ENCODE measurements at places on chromosomes 2 and 18.

GRCh38 chr2:171878481-171878993 lies 15.5 kb downstream of the SLC25A12 start:
- no peak for DNase-seq

DNA sequence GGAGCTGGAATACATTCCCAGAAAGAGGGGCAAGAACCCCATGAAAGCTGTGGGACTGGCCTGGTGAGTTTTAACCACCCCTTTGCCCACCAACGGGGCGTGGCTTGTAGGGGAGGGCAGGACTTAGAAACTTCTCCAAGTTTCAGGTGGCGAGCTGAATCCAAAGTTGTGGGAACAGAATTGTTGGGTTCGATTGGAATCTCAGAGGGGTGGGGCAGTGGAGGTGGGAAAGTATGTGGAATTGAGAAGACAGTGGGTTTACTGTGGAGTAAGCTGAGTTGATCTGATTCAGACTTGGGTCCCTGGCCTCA lies 1.1 kb downstream of the PNKD start:
- DNase-seq = no peak

GRCh38 chr2:219433666-219434467 lies 776 bp upstream of the SPEG start:
- DNase-seq = no peak

- no peak for DNase-seq
Measured at GRCh38 chr2:60334610-60335009, 218.8 kb downstream of the BCL11A start.

GRCh38 chr2:201831469-201831868 lies 25.1 kb downstream of the CDK15 start:
- DNase-seq = peak; percentile 42

- no peak for DNase-seq
Measured at GRCh38 chr2:149002378-149002890, 36.1 kb upstream of the LYPD6B start.

DNA sequence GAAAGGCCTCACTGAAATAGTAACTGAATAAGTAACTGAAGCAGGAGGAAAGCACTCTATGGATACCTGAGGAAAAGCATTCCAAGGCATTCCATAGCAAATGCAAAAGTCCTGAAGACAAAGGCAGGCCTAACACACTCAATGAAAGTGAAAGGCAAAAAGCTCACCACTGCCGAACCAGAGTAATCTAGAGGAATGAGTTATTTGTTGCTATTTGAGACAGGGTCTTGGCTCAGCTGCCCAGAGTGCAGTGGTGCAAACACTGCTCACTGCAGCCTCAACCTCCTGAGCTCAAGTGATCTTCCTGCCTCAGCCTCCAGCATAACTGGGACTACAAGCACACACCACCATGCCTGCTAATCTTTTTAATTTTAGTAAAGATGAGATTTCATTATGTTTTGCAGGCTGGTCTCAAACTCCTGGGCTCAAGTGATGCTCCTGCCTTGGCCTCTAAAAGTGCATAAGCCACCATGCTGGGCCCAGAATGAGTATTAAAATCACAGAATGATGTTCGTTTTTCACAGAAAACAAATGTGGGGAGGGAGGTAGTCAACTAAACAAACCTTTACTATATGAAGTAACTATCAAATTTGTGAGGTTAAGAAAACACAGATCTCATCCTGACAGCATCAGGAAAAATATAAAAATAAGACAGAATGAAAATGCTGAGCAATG lies 17.9 kb downstream of the PIAS2 start:
- no peak for DNase-seq

DNA sequence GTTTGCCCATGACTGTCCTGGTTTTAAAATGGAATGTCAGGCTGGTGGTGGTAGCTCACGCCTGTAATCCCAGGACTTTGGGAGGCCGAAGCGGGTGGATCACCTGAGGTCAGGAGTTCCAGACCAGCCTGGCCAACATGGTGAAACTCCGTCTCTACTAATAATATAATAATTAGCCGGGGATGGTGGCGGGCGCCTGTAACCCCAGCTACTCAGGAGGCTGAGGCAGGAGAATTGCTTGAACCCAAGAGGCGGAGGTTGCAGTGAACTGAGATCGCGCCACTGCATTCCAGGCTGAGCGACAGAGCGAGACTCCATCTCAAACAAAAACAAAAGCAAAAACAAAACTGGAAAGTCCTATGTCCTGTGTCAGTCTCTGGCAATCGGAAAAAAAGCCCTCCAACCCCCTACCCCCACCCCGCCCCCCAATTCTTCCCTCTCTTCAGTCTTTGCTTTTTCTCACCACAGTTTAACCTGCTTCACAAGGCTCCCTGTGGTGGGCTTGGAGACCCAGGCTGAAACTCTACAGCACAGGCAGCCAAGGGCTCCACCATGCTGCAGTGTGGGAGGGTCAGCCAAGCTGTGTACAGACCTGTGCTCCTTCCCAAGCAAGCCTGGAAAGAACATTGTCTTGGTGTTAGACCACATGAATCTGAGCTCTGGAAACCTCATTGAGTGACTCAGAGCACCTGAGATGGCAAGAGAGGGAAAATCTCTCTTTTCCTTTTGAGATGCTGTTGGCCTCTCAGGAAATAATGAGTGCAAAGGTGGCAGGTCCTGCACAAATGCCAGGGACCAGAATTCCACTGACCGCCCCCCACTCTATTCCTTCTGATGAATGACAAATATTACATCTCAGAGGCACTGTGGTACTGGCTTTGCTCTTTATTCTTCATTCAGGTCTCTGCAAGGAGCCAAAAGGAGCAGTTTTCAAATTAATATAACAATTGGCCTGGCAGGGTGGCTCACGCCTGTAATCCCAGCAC lies 16.7 kb downstream of the MYCN start:
- DNase-seq = no peak

DNA sequence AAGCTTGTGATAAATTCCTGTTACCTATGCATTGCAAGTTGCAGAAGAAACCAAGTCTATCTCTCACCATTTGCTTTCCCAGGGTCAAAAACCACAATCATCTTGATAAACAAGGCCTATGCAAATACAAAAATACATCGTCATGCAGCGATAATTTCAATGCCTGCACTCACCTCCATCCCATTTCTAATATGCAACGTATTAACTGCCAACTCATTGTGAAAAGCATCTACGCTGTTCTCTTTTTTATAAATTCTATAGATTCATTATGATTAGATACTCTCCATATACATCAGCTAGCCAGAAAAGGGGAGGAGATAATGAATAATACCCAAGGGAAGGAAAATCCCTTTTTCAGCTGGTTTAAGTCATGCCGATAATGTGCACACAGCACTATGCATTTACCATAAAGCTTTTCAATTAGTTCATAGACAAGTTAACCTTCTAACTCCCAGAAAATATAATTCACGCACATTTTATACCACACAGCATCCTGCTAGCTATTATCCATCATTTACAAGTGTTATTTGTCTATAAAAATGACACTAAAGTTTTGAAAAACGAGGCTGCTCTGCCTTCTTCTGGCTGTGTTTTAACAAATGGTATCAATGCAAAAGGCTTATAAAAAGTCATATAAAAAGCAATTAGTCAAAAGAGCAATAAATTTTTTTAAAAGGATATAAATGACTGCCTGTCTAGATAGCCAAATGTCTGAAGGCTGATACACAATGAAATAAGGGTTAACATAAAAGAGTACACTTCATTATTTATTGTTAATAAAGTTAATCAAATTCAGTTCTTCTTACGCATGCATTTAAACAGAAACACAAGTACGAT lies 77.6 kb downstream of the AFF3 start:
- no peak for DNase-seq

DNA sequence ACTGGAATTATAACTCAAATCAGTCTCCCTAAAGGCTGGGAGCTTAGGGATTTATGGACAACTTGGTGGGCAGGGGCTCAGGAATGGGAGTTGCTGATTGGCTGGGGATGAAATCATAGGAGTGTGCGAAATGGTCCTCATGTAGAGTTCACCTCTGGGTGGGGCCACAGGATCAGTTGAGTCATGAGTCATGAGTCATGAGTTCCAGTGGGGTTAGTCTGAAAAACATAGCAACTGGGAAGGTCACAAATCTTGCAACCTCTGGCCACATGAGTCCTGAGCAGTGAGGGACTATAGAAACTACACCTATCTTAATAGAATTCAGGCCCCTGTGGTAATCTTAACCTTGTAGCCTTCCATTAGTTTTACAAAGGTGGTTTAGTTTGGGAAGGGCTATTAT lies 383.3 kb downstream of the RBM43 start:
- no peak for DNase-seq

- no peak for DNase-seq
Measured at GRCh38 chr2:151849413-151850010, 21.3 kb upstream of the ARL5A start.

GRCh38 chr2:235723371-235723770 lies 229.5 kb downstream of the AGAP1 start:
- no peak for DNase-seq

DNA sequence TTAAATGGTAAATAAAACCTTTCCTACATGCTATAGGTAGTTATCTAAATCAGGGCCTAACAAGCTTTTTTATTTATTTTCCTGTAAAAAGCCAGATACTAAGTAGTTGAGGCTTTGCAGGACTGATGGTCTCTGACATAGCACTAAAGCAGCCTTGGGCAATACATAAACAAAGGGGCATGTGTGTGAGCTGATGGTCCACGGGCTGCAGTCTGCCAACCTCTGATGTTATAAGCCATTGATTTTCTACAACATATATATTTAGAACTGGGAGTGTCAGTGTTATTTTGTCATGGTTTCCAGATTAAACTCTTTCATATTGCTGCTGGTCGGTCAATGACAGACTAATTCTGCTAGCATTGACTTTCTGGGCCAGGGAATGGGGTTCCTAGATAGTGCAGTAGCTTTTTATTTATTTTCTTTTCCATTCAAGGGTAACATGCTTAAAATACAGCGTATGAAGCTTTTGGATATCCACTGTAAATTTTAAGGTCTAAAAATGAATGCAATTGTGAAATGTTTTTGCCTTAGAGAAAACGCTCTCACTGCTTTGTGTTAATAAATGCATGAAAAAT lies 134.0 kb downstream of the NEDD4L start:
- no peak for DNase-seq

- DNase-seq = no peak
Measured at GRCh38 chr18:26780520-26781325, 84.8 kb downstream of the AQP4 start.

DNA sequence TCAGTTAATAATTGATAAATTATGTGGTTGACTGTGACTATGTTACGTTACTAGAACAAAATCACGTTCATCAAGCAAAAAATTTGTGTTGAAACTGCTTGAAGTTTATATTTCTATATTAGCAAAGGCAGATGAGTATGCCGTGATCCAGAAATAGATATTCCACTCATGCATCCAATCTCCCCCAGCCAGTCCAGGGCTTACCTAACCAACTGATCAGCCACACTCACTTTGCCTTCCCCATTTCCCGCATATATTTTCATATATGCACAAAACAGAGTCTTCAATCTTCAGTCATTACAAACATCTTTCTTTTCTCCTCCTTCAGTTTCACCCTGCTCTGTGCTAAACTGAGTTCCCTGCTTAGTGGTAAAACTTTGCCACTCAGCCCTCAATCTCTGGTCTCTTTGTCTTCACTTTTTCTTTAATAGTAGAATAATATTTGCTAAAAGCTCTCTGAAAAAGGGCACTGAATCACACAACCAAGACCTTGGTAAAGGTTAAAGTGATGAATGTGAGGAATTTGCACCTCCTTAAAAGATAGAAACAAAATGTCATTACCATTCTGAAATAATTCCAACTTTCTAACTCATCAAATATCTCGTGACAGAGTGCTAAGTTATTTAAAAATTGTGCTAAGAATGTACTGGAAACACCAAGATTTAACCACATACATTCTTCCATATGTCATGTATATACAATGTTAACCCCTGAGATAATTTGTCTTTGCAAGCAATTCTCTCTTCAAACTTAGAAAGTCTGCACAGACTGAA lies 893.2 kb upstream of the CRIM1 start:
- DNase-seq = no peak

GRCh38 chr2:1528273-1529064 lies 115.2 kb downstream of the TPO start:
- no peak for DNase-seq

- DNase-seq = no peak
Measured at GRCh38 chr2:25566694-25567093, 106.7 kb downstream of the DTNB start.

- DNase-seq = no peak
Measured at GRCh38 chr18:79760881-79761280, 36.9 kb upstream of the KCNG2 start.

DNA sequence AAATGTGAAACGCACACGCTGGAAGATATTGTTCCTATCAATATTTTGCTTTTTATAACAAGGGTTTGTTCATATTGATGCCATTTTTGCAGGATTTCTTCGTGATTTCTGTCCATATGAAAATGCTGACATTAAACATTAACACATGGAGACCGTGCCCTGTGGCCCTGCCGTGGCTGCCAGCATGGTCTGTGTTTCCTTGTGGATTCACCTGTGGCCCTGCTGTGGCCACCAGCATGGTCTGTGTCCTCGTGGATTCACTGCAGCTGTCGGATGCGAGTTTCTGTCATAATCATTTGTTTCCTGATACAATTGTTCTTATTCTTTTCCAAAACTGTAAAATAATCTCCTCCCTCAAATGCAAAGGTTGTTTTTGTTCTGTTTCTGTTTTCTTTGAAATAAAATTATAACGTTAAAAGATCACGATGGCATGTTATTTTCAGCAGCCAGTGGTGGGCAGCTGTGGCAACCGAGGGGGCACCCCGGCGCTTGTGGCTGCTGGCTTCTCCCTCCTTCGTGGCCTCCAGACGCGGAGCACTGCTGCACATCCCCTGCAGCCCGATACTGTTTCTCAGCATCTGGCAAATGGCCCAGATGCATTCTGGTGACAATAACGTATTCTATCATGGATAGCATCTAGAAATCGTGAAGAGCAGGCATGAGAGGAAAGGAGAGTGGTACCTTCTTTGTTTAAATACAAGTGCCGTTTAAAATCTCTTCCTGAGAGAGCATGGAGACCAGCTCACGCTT lies 143.5 kb downstream of the PTGR3 start:
- no peak for DNase-seq

DNA sequence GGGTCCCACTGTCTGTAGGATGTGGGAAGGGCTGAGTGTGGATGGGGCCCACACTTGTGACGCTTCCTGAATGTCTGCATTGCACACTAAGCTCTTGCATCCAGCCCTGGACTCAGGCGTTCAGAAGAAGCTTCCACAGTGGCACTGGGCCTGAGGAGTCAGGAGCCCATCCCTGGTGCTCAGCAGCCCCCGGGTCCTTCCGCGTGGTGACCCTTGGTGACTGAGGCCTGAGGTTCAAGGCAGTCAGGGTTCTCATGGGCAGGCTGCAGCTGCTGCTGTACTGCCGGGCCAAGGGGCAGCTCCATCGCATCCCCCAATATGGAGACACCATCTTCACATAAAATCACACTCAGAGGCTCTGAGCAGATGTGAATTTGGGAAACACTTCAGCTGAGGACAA lies 65.8 kb upstream of the TUBA3E start:
- DNase-seq = no peak

GRCh38 chr2:179954026-179954425 lies 53.1 kb downstream of the CWC22 start:
- no peak for DNase-seq

- DNase-seq = no peak
Measured at GRCh38 chr2:46985512-46985911, 69.9 kb upstream of the MCFD2 start.
